Astrocyte (in vitro differentiated cells and primary cell): ENCODE measurements at places on chromosomes 6 and 20.

- DNase-seq = peak; percentile 56
Measured at GRCh38 chr6:139367810-139368351, 6.6 kb downstream of the CITED2 start.

- DNase-seq = peak; percentile 41
Measured at GRCh38 chr6:88910922-88911778, 52.3 kb downstream of the RNGTT start.

GRCh38 chr20:64083804-64084684 is at the start of gene LKAAEAR1:
LKAAEAR1 (minus strand) TSS chr20:64084398; CDS start chr20:64084219, 179 bp downstream.
- no peak for DNase-seq

- no peak for DNase-seq
Measured at GRCh38 chr6:147060636-147061035, 143.6 kb upstream of the STXBP5 start.

DNA sequence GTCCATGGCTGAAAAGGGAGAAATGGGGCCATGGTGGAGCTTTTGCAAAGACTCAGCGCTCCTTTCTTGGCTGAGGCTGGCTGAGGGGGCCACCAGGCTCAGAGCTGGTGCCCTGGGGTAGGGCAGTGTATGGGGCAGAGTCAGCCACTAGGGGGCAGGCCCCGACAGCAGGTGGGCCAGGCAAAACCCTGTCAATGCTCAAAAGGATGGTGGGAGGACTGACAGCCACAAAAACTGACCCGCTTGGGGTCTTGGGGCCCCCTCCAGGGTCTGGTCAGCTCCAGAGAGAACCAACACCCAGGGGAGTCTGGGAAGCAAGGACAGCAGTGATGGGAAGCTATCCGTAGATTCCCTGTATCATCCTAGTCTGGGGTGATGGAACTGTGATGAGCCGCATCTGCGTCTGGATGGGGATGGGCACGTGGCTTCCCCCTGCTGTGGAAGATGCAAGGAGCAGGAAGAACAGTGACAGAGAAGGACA is 306.9 kb downstream of the DHX35 start:
- DNase-seq = no peak

DNA sequence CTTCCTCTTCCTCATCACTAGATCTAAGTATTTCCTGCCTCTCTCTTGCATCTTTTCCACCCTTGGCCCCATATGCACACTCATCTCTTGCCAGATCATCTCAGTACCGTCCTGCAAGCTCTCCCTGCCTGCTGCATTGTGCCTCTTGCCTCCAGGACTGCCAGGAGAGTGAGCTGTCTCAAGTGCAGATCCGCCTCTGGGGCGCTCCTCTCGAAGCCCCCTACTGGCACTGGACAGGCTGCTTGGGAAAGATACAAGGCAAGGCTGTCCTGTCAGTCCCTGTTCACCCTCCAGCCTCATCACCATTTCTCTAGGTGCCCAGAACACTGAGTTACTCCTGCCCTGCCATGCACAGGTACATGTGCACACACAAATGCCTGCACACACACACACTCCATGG is 10.2 kb downstream of the SYNDIG1 start:
- DNase-seq = no peak

GRCh38 chr6:35481226-35481625 is 13.0 kb downstream of the RPL10A start:
- DNase-seq = no peak

GRCh38 chr6:79627422-79627821 is 3.7 kb upstream of the SH3BGRL2 start:
- no peak for DNase-seq

DNA sequence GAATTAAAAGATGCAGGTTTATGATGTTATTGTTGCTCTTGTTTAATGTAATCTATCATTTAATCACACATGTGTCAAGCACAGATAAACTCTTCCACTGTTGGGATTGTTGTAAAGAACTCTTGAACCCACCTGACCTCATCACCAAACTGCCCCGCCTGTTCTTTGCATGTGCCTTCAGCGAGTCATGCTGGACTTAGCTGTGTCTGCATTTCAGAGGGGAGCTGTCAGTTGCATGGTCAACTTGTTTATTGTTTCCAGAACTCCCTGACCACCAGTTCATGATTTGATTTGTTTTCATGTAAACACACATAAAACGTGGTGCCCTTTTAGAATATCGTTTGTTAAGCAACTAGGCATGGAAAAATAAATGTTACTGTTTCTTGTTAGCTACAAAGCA is 93.6 kb downstream of the KHDC1L start:
- no peak for DNase-seq

DNA sequence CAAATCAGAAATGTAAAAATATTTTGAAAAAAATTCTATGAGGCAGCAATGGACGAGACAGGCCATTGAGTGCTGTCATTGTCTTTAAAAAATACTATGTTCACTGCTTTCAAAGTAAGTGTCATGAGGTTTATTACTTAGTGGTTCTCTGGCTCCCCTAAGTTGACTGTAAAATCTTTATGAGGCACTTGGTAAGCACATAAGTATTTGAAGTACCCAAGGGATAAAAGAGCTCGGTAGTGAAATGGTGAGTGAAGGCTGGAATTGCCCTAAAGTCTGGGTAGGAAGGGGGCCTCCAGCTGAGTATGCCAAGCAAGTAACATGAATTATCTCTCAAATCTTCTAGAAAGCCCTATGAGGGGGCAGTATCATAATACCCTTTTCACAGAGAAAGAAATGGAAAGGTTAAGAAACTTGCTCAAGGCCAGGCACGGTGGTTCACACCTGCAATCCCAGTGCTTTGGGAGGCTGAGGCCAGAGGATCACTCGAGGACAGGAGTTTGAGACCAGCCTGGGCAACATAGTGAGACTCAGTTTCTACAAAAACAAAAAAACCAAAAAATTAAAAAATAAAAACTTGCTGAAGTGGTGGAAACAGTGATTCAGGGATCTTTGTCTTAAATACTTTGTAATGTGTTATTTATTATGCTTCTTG is 5.5 kb upstream of the CTCFL start:
- DNase-seq = no peak

DNA sequence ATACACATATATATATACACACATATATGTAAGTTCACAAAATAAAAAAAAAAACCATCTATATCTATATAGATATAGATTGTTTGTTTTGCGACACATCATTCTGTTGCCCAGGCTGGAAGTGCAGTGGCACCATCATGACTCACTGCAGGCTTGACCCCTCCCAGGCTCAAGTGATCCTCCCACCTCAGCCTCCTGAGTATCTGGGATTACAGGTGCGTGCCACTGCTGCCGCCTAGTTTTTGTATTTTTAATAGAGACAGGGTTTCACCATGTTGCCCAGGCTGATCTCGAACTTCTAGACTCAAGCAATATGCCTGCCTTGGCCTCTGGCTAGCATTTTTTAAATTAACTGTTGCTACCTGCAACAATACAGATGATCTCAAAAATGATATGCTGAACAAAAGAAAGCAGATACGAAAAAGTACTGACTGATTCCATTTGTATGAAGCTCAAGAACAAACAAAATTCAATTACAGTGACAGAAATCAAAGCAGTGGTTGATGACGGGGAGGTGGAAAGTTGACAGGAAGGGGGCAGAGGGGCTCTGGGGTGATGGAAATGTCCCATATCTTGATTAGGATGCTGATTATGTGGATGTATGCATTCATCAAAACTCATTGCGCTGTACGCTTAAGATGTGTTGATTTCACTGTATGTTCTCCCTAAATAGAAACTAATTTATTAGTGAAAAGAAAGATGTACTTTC is 49.6 kb downstream of the ATXN1 start:
- DNase-seq = no peak

GRCh38 chr6:63582579-63583231 is 10.4 kb downstream of the LOC128125822 start:
- no peak for DNase-seq
